ENCODE measurements at places on chromosomes 5 and 9.
A peak's percentile ranks its signal among the peaks of the same experiment; 100 is the strongest.

DNA sequence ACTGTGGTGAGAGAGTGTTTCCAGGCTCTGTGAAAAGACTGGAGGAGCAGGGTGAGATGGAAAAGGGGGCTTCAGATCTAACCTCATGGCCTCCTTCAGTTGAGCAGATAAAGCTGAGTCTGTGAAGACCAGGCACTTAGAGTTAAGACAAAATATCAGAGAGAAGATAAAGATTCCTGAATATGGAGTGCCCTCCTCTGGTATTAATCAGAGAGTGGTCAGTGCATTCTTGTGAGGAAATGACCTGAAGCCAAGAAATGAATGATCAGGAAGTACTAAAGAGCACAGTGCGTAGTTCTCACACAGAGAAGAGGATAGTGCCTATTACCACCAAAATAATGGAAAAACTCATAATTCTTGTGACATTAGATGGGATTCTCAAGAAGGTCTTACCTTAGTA, 1417.0 kb upstream of the ACO1 start:
- no peak for DNase-seq

GRCh38 chr5:126236994-126237393, 186.2 kb upstream of the GRAMD2B start:
- no peak for DNase-seq

DNA sequence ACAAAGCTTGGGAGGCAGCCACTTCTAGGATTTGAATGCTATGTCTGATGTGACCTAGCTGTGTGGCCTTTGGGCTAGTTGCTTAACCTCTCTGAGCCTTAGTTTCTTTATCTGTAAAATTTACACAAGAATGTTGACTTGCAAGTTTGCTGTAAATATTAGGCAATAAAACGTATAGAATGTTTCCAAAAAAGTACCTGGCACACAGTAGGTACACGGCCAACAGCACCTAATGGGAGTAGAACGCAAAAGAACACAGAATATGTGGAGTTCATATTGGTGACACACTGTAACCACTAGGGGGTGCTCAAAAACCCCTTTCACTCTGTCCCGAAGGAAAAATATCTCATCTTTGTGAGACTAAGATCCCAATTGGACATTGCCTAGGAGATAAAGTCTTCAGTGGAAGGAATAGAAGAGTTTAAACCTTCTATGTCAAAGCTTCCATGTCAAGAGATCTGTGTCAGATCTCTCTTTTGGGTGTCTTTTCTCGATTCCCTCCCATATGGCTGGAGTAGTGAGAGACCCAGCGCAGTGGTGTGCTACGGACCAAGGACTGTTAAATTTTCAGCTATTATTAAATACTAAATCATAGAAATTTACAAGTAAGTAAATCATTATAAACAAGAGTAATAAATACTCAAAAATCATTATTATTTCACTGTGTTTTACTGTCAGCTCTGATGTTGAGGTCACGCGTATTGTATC, 145.4 kb upstream of the RAD23B start:
- peak; percentile 64 for DNase-seq

- no peak for DNase-seq
Observed at GRCh38 chr9:125455132-125455531, 193.5 kb downstream of the GAPVD1 start.

GRCh38 chr5:74516211-74516636, 124.3 kb downstream of the ENC1 start:
- peak; percentile 19 for DNase-seq

DNA sequence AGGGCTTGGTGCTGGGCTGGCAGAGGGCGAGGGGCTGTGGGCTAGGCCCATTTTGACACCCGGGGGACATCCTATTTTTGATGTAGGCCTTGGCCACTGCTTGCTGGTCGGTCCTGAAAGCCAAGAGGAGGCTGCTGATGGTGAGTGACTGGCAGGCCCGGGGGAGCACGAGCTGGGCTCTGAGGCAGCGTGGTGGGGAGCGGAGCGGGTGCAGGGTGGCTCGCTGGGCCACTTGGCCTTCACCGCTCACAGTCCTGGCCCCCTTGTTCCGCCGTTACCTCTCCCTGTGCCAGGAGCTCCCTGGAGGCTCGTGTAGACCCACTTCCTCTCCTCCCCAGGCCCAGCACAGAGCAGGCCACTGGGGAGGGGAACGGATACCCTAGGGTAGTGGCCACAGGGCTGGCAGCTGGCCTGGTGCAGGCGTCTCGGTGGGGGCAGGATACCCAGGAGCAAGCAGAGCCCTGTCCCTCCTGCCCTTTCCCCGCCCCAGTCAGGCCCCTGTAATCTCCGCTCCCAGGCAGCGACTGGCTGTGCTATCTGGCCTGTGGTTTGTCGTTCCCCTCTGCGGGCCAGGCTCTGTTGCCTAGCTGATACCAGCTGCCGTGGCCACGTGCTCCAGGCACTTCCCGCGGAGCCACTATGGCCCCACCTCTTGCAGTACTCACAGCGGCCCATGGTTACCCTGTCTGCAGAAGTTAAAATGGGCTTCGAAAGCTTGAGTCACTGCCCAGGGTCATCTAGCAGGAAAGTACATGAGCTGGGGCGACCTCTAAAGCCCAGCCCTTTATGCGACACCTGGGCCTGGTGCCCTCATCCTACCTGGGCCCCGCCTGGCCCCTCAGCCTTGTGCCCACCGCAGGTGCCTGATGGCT, 11.7 kb upstream of the DOLPP1 start:
- no peak for DNase-seq

GRCh38 chr5:108681079-108681921, 66.4 kb upstream of the FER start:
- DNase-seq, result peak; percentile 38

- DNase-seq, result no peak
Observed at GRCh38 chr5:76728965-76729364, 13.0 kb downstream of the F2R start.

GRCh38 chr9:109989296-109989695, 209.3 kb downstream of the PALM2AKAP2 start:
- DNase-seq, result no peak

DNA sequence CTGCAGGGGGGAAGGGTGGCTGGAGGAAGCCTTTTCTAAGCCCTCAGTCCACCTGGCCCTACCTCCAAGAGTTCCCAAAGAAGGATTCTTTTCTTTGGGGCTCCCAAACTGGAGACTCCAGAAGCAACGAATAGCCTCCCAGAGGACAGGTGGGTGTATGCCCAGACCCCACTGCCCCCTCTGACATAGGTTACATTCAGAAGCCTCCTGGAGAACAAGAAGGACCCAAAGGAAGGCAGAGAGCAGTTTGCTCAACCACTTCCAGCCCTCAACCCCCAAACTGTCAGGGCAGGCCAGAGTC, 10.3 kb downstream of the HK3 start:
- DNase-seq, result no peak

GRCh38 chr5:101626572-101626971, 669.5 kb downstream of the SLCO4C1 start:
- no peak for DNase-seq

GRCh38 chr5:176812269-176813259, 2.2 kb downstream of the UNC5A start:
- DNase-seq, result peak; percentile 58

GRCh38 chr5:79236970-79237739, 1.2 kb downstream of the JMY start:
- no peak for DNase-seq
